ENCODE measurements at places on chromosomes 5 and 9. TPM values are rescaled to one million over a fixed set of nuclear protein-coding genes. Genes with fewer than 3 reads are reported as not detected.

Gene TEX48
- not detected for polyA plus RNA-seq

Gene SLC27A6
- polyA plus RNA-seq, result 1.3 TPM

Gene SLC4A9
- 46.5 TPM for polyA plus RNA-seq

GRCh38 chr9:28120184-28120583 lies 546.9 kb upstream of the C9orf72 start:
- DNase-seq, result no peak

GRCh38 chr9:26947736-26948135 lies 694 bp upstream of the PLAA start:
- no peak for DNase-seq

Gene SYK
- 32.3 TPM for polyA plus RNA-seq

DNA sequence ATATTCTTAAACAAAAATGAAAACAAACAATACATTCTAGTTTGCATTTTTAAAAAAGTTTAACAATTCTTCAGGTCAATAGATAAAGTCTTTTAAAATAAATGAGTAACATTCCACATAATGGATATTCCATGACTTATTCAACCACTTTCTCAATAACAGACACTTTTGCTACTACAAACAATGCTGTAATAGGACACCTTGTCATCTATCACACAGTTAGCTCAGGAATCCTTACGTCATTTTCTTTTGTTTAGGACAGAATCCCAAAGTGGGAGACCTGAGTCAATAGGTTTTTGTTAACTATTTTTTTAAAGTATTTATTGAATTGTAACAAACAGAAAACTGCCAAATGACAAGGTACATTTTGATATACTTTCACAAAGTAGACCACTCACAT lies 72.5 kb downstream of the CEP120 start:
- no peak for DNase-seq

Gene CATSPER3
- 2.0 TPM for polyA plus RNA-seq

DNA sequence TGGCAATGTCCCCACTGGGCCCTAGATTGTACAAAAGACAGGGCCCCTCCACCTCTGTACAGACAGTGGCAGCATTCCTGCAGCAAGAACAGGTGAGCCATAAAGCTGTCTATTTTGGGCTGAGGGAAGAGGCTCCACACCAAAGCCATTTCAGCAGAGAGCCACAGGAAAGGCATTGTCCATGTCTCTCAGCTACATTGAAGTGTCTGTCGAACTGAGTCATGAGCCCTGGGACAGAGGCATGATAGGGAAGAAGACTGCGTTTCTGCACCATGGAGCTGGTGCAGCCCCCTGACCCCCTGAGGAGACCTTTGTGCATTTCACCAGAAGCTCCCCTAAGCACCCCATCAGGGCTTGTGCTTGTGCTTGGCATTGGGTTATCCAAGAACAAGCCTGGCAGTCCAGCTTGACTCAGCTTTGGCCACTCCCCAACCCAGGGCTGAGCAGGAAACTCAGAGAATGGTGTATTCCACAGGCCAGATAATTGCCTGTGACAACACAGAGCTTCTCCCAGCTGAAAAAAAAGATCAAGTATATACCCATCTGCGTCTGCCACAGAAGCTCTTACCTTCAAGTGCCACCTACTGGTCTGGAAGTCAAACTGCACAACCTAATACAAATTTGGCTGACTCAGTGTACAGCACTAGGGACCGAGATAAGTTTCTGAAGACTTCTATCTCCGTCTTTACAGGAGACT lies 5.9 kb upstream of the FRMD3 start:
- no peak for DNase-seq

- DNase-seq, result no peak
Measured at GRCh38 chr5:173812811-173813550, 75.2 kb upstream of the CPEB4 start.

- no peak for DNase-seq
Measured at GRCh38 chr5:133149345-133149744, 97.5 kb downstream of the HSPA4 start.

- DNase-seq, result no peak
Measured at GRCh38 chr5:4909086-4909485, 231.0 kb upstream of the ADAMTS16 start.

Measured in left renal cortex interstitium (tissue), 4 donors.